ENCODE measurements at places on chromosomes 6 and 20.

DNA sequence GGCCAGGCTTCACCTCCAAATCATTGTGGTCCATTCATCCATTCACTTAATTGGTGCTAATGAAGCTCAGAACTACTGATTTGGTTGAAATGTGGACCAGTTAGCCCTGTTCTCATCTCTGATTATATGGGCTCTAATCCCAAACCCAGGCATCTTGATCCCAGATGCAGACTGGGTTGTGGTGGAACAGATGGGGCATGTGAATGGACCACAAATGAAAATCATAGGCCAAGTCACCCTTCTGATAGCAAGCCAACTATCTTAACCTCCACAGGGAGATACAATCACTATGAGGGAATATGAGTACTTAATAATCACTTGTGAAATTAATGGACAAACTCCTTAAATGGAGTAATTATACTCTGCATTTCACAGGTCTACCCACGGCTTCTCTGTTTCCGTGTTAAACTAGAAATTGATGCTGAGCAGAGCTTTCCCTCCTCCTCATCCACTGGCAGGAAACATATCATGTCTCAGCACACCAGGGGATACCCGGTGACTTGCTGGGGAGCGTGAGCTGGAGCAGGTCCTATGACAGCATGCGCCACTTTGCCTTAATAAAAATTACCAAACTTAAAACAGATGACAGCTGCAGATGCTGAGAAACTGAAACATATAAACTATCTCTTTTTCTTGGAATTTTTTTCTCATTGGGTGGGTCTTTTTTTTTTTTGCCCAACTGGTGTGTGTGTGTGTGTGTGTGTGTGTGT lies 108.8 kb upstream of the HEY2 start:
- no peak for DNase-seq

GRCh38 chr6:34359418-34360158 lies 32.9 kb downstream of the NUDT3 start:
- no peak for DNase-seq

DNA sequence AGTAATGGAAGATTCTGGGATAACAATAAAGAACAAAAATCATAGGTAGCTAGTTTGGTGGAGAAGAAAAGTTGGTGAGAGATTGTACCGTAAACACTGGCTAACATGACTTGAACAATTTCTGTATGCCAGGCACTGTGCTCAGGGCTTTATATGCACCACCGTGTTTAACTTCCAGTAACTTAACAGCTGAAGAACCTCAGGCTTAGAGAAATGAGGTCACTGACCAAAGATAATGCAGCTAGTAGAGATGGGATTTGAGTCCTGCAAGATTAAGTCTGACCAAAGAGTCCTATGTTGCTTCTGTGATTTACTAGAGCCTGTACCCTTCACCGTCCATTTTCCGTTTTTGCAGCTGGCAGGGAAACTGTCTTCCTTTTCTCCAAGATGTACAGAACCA lies 2.7 kb downstream of the CSTF1 start:
- DNase-seq: no peak

- no peak for DNase-seq
These were observed 52.4 kb upstream of the ERVFRD-1 start for GRCh38 chr6:11163932-11164331.

DNA sequence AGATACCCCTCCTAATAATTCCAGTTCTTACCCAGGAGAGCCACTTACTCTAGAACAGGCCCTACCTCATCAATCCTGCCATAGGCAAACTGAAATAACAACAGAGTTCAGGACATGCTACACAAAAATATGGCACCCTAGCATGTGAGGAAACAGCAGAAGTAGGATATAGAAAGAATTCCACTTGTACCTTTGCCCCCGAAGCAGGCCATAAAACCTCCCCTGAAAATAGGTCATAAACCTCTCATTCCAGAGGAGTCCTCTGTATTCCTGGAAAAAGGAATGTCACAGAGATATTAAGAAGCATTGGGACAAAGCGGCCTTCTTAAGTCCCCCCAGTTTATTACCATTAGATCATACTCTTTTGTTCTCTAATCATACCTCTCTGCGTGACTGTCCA lies 504.3 kb upstream of the MARCKS start:
- DNase-seq: no peak

DNA sequence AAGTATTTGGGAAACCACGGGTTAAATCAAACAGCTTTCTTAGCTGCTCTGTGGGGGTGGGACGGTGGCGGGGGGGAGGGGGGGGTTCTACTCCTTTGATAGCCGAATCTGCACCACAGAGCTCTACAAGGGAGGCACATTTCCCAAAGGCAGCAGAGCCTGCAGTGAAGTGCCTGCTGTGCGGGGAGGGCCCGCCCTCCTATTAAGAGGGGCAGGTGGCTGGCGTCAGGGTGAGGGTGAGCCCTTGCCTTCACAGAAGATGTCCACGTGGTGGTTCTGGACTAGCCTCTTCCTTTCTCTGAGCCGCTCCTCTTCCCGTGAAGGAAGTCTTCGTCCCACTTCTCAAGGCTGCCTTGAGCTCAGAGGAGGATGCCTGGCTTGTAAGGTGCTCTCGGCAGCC lies 174.9 kb upstream of the THBS2 start:
- DNase-seq: no peak

DNA sequence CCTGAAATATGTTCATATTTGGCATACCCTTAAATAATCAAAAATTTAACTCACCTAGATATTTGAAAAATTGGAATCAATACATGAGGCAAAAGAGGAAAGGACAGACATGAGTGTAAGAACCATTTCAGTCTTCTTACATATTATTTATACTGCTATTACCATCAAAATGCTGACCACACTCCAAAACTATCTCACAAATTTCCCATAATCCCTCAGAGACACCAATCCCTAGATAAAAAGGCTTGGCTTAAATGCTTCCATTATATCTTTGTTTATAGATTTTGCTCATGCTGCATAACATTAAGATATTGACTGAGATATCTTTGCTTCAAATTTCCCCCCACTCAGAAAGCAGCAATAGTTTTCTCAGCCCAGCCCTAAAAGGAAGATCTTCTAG lies 11.7 kb upstream of the NT5DC1 start:
- DNase-seq: no peak

Data from NCI-H2107 (cell line).